Activated CD4-positive, alpha-beta T cell treated with anti-CD3 and anti-CD28 coated beads for 24 hours (primary cell): ENCODE measurements at places on chromosomes 12 and 14.

DNA sequence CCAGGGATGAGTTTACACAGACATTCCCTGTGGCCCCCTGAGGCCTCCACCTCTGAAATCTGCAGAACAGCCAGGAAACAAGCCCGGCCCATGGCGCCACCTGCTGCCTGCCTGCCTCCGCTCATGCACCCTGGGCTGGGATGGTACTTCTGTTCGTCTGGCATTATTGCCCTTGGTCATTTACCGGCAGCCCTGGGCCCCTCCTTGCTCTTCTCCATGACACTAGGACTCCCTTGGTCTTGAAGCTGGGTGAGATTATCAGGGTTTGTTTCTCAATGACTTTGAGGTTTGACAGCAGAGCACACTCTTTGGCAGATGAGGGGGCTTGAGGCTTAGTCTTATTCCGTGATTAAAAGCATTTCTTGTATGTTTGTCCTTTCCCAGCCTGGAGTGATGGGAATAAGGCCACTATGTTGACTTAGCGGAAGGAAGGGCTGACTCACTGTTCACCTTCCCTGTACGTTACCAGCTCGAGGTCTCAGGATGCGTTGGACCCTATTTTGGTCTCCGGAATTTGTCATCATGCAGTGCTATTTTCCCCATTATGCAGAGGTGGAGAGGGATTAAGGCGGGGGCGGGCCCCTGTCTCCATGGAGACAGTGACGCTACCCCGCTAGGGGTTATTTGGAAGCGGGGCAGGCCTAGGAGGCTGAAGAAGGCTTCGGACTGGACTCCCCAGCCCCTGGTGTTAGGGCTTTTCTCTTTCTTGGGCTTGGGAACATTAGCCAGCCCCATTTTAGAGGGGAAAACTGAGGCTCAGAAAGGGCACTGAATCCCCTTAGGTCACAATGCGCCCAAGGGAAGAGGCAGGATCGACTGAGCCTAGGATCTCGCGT lies 706 bp upstream of the PEX5 start:
- DNase-seq, result peak; percentile 45

DNA sequence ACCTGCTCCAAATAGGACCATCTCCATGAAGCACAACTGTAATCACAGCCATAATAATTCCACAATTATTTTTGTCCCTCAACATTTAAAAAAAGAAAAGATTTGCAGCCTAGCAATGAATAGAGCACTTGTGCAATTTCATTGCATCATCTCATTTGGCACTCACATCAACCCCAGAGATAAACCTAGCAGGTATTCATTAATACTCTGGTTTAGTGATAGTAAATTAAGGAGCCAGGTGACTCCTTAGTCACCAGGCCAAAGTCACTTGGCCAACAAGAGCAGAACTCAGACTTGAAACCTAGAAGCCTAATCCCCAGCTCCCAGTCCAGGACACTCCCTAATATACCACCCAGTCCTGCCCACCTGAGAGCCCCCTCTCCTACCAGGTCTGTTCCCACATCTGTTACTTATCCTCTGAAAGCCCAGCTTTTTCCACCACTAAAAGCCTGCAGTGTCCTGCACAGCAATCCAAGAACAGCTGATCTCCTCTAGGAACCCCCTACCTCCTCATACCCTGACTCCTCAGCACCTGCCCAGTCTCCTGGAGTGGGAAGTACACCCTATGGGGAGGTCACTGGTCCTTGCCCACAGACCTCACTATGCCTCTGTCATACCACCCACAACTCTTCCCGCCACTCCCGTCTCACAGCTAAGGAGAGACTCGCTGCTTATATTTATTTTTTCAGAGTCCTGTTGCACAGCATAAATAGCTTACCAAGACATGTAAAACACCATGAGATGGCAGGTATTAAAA lies 22.1 kb downstream of the OR10P1 start:
- no peak for DNase-seq

- DNase-seq, result no peak
Measured at GRCh38 chr12:82952946-82953345, 266.2 kb downstream of the TMTC2 start.

DNA sequence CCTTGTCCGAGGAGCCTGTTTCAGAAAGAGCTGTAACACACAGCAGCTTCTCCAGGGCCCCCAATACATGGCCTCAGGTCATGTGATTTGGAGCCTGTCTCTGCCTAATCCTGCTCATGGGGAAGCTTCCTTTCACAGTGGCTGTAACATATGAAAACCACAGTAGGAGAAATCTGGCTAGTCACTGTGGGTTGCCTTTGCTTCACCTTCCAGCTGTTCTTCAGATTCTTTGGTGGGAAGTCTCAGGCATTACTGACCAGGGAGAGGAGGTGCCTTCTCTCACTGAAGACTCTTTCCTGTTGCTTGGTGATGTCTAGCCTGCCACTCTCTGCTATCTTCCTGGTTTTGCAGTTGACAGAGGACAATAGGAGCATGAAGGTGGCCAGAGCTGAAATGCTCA lies 350.6 kb downstream of the DPF3 start:
- no peak for DNase-seq

- no peak for DNase-seq
Measured at GRCh38 chr12:52010152-52010622, 3.4 kb downstream of the TAMALIN start.

DNA sequence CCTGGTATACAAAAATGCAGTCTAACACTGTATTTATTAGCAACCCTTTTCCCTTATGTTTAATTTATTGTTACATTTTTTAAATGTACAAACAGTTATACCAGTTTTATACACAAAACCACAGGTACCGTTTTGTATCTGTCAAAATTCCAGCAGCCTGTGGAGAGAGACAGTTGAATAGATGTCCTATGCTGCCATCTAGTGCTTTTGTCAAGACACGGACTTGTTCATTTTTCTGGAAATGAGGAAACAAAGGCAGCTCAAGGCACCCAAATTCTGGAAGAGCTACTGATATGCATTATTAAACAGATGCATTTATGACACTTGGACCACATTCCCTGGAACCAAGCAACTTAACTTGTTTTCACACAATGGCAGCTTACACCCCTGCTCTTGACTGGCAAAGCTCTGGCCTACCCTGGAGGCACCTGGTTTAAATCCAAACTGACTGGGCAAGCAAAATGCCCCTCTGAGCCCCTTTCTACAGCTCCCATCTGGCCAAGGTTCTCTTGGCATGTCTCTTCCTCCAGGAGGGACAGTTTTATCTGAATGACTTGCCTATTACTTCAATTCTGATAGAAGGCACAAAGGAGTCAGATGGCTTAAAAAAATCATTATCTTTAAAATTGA lies 286.9 kb upstream of the PRKD1 start:
- no peak for DNase-seq

- no peak for DNase-seq
Measured at GRCh38 chr14:100575266-100575995, 11.8 kb downstream of the BEGAIN start.
